ENCODE measurements at places on chromosomes 7 and 10.

- DNase-seq: no peak
These were observed 240.8 kb downstream of the FGFR2 start for GRCh38 chr10:121357401-121357800.

GRCh38 chr10:110286841-110287240 is 17.9 kb downstream of the SMNDC1 start:
- DNase-seq: no peak

DNA sequence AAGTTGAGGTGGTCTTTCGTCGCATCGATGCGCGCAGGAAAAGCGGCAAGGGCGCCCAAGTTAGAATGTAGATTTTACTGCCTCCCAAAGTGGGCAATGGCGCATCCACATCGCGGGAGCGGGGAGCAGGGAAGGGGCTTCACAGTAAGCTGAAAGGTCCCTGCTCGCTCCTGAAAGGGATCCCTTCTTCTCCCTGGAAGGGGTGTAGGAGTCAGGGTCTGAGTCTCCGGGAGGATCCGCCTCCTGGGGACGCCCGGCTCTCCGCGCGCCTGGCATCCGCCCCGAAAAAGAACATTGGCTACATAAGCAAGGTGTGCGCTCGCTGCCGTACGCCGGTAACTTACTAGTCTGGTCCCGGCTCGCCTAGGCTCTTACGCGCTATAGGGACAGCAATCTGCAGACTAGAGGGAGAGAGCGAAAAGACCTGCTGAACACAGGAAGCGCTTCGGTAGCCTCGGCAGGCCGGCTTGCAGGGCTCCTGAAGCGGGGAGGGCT is 804 bp downstream of the UNC5B start:
- no peak for DNase-seq

GRCh38 chr7:96346293-96346953 is 24.5 kb upstream of the SLC25A13 start:
- no peak for DNase-seq

DNA sequence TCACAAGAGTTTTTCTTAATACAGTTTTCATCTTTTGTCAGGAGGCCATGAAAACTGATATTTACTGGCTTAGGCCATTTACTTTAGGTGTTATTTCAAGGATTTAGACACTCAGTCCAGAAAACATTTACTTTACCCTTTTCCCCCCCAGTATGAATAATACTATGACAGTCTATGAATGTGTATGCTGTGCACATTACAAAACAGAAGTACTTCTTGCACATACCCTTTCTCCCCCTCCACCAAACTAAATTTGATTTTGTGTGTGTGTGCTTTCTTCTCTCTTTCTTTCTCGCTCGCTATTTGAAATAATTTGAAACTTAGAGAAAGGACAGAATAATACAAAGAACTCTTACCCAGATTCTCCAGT is 41.3 kb downstream of the RBM33 start:
- no peak for DNase-seq

All from activated CD8-positive, alpha-beta memory T cell treated with anti-CD3 and anti-CD28 coated beads for 1 hour (primary cell).